ENCODE measurements at places on chromosomes 1 and 21. TPM values are rescaled to one million over a fixed set of nuclear protein-coding genes. Genes with fewer than 3 reads are reported as not detected.

The HTR6 gene
- not detected for total RNA-seq

The WNT3A gene
- total RNA-seq = not detected

The TMEM82 gene
- total RNA-seq = not detected

The FOXD3 gene
- total RNA-seq = not detected

The LCE3E gene
- total RNA-seq = not detected

The GPA33 gene
- total RNA-seq = not detected

The PCAT6 gene
- 0.26 TPM for total RNA-seq

The DNALI1 gene
- total RNA-seq = 2.0 TPM

The CLDN14 gene
- total RNA-seq = 0.99 TPM
